ENCODE measurements at places on chromosomes 6 and 20.

GRCh38 chr6:113969888-113970804 lies 802 bp downstream of the HDAC2 start:
- peak; percentile 56 for DNase-seq

- DNase-seq, result no peak
These were observed 985.4 kb downstream of the TBC1D32 start for GRCh38 chr6:120348926-120349325.

GRCh38 chr6:108944071-108944470 lies 95.8 kb downstream of the ARMC2 start:
- DNase-seq, result no peak

DNA sequence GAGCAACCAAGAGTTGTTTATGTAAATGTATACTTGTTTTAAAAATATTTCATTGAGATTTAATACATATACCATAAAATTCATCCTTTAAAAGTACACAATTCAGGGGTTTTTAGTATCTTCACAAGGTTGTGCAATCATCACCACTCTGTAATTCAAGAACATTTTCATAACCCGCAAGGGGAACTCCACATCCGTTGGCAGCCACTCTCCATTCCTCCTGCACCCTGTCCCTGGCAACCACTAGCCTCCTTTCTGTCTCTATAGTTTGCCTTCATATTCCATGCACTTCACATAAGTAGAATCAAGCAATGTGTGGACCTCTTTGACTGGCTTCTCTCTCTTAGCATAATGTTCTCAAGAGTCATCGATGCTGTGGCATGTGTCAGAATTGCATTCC lies 104.2 kb upstream of the PDE10A start:
- DNase-seq, result no peak

- no peak for DNase-seq
These were observed 7.8 kb downstream of the USP49 start for GRCh38 chr6:41887331-41887751.

DNA sequence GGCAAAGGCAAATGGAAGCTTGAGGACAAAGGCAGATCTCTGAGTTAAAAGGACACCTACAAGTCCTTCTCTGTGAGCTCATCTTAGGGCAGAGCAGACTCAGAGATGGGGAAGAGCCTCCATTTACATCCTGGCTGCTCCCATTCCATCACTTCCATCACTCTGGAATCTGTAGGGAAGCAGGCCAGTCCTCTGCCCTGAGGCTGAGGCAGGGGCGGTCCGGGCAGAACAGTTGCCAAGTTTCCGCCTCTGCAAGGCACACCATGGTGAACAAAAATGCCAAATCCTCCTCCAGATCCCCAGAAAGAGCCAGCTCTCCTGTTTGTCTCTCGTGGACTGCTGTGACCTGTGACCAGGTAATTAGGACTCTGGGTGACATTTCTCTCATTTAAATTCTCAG lies 209.6 kb upstream of the SSTR4 start:
- no peak for DNase-seq

- DNase-seq, result no peak
These were observed 5.5 kb upstream of the ABCF1 start for GRCh38 chr6:30565772-30566171.

- no peak for DNase-seq
These were observed 21.8 kb downstream of the SAMHD1 start for GRCh38 chr20:36929691-36930090.

DNA sequence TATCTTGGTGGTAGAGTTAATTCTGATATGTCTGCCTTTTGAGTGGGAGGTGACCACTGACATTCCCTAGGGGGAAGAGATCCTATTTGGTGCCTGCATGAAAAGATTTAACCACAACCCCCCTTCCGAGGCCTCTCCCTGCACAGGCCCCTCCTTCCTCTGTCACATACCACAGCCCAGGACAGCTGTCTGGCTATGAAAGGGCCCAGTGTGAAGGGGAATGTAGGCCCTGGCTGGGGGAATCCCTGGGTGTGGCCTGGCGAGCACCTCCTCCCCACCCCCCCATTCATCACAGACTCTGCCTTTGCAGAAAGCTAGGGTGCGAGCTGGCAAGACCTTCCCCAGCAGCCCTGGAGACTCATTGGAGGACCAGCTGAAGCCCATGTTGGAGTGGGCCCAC lies 27.4 kb upstream of the MAPRE1 start:
- DNase-seq, result peak; percentile 57

DNA sequence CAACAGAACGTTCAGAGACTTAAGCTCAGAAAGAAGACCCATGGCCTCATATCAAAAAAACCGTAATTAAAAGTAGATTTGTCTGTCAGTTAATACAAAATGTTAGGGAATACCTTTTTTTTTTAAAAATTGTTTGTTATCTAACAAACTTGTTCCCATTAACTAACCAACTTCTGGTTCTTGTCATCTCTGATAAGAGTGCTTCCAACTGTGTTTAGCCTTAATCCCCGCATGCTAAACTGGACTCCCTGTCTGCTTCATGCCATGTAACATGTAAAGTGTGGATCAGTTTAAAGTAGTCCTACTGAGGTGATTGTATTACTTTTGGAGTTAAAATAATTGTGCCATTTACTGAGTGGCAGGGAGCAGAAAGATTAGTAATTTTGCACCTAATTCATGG lies 6.3 kb downstream of the JARID2 start:
- DNase-seq, result no peak

DNA sequence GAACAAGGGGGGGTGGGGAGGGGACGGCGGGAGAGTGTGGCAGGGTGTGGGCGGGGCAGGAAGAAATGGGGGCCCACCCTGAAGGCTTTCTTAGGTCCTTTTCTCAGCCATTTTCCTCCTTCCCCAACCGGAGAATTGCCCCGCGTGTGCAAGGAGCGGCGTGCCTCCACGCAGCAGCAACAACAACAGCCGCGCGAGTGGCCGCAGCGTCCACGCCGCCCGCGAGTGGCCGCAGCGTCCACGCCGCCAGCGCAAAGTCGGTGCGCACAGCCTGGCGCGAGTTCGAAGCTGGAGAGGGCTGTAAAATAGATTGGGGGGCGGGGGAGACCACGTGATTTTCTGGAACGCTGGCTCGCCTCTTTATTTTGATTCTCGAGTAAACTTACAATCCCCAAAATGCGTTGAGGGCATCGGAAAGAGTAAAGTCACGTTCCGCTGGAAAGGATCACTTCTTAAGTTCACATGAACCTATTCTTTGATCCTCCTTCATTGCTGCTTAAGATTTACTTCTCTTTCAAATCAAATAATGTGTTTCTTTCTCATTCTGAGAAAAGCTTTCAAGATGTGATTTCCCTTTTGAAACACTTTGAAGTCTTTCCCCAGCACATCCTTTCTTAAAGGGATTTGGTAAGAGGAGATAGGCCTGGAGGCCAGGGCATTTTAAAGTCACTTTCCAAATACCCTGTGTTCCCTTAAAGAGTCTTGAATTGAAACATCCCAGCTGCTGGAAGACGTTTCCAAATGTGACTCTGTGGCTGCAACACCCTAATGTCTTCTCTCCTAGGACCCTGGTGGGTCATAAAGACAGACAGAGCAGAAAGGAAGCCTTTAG lies 66.7 kb upstream of the ZNF217 start:
- DNase-seq, result peak; percentile 54

- no peak for DNase-seq
These were observed 26.9 kb downstream of the ZBP1 start for GRCh38 chr20:57593134-57593886.

DNA sequence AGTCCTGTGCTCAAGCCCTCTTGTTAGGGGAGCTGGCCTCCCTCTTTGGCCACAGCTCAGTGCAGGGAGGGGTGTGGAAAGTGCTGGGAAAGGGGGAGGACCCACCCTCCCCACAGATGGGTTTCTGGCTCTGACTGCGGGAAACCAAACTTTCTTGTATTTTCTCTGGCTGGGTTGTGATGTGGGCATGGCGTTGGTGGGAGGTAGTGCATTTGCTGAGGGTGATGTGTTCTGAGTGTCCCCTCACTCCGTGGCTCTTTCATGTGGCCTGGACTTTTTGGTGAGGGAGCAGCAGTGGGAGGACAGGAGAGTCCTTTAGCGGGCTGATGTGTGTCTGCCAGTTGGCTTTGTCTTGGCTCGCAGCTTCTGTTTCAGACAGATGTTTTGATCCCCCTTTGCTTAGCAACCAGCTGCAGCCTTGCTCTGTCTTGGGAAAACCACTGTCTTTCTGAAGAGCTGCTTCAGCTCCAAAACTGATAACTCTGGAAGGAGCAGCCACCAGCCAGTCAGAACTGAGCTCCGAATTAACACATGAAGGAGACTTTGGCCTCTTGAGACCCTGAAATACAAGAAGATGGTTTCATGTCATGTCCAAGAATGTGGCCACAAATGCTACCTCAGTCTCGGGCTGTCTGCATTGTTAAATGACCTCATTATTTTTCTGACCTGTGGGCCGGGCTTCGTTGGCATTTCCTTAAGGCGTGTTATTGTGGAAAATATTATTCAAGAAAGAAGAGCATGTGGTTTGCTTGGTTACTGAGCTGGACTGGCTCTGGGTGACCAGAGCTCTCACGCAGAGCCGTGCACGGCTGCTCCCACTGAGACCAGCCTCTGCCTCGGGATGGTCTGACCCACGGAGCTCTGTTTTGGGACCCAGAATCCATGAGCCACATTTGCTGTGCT lies 21.5 kb downstream of the SYNJ2 start:
- DNase-seq, result peak; percentile 71

DNA sequence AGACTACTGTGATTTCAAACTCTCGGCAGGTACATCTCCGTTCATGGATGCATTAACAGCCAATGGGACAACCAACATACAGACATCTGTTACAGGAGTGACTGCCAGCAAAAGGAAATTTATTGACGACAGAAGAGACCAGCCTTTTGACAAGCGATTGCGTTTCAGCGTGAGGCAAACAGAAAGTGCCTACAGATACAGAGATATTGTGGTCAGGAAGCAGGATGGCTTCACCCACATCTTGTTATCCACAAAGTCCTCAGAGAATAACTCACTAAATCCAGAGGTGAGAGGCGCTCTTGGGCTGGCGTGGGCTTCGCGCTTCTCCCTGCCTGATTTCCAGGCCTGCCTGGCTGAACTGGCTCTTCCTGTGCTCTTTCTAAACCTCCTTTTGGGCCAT lies 68.4 kb downstream of the RPP40 start:
- DNase-seq, result peak; percentile 16

DNA sequence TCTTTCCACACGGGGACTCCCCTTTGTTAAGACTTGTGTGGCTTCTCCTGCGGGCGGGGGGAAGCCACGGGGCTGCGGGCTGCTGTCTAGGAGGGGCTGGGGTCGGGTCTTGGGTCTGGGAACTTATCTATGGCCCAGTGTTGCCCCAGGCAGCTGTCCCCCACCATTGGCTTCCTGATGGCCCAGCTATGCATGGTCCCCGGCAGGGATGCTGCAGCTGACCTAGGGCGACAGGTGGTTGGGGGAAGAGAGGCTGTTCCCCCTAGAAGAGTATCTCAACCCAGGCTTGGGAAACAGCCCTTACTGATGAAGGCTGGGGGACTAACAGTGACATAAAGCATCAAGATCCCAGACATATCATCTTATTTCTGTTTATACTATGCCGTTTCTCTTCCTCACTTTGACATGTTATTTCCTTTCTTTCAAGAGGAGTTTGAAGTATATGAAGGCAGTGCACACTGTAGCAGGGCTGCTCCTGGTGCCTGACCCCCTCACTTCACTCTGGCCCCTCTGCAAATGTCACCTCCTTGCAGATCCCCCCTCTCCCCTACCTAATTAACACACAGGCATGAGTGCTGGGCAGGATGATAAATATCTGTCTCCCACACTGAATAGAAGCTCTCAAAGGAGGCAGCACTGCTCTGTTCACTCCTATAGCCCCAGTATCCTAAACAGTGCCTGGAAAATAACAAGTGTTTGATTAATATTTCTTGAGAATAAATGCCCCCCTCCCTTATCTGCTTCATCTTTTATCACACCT lies 87.0 kb downstream of the HIVEP2 start:
- peak; percentile 53 for DNase-seq

GRCh38 chr6:85754894-85755293 lies 112.2 kb upstream of the SYNCRIP start:
- DNase-seq, result no peak

DNA sequence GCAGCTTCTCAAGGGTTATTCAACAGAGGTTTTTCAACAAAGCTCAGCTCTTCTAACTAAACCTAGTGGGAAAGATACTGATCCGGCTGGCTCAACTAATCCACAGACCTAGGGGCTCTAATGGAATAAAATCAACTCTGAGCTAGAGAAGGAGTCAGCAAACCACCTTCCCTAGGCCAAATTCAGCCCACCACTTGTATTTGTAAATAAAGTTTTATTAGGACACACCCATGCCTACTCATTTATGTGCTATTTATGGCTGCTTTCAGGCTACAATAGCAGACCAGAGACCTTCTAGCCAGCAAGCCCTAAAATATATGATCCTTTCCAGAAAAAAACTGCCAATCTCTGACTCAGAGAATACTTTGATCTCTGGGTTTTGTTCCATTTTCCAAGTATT lies 6.0 kb upstream of the RAB22A start:
- DNase-seq, result no peak

GRCh38 chr6:43318011-43318410 lies 9.4 kb upstream of the CRIP3 start:
- DNase-seq, result no peak

DNA sequence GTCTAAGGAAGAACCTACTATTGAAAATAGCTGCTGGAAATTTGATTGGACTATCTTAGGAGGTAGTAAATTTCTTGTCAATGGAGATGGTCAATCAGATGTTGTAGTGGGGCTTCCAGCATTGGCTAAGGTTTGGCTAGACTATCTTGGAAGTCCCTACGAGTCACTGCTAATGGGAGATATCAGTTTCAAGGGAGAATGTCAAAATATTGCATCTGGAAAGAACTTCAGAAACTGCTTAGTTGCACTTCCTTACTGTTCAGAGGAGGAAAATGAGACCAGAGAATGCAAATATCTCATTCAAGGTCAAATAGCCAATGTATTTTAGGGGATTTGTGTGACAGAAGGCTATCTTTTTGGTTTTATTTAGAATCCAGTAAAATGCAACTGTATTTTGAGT lies 53.5 kb upstream of the CCN2 start:
- DNase-seq, result no peak

- no peak for DNase-seq
These were observed 233.3 kb downstream of the TINAG start for GRCh38 chr6:54541541-54541940.

DNA sequence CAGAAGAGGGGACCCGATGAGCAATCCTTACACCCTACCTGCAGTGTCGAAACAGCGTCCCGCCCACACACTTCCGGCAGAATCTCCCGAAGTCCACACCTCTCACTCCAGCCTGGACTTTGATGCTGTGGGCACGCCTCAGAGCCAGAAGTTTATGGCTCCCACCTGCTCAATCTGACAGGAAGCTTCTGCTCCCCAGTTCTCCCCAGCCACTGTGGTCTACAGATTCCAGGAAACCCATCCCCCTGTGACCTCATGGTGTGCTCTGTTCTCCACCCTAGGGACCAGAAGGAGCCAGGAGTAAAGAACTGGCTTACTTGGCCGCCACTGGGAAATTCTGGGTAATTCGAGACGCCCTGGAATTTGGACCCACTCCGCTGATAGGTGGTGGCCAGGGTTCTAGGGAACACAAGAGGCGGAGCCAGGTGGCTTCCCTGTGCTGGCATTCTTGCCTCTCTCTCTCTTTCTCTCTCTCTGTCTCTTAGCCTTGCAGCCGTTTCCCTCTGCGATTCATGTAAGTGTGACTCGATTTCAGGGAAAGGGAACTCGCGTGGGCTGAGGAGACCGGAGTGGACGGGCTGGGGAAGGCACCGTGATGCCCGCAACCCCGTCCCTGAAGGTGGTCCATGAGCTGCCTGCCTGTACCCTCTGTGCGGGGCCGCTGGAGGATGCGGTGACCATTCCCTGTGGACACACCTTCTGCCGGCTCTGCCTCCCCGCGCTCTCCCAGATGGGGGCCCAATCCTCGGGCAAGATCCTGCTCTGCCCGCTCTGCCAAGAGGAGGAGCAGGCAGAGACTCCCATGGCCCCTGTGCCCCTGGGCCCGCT lies at the start of gene TRIM15:
Gene TRIM15 (plus strand): TSS at position 457 of the 828 bp plus-strand sequence. CDS start 139 bp downstream, at position 596.
- peak; percentile 80 for DNase-seq
